Left kidney (tissue), 8 donors: ENCODE measurements at places on chromosomes 4 and X. TPM values are rescaled to one million over a fixed set of nuclear protein-coding genes. Genes with fewer than 3 reads are reported as not detected.

PRR32 gene
- polyA plus RNA-seq = not detected

EGF gene
- 3.6 TPM for polyA plus RNA-seq

GLRA3 gene
- polyA plus RNA-seq = not detected

SPANXA1 gene
- polyA plus RNA-seq = not detected

ERAS gene
- polyA plus RNA-seq = not detected

CCDC120 gene
- polyA plus RNA-seq = 11.7 TPM

MXD4 gene
- 49.5 TPM for polyA plus RNA-seq

ARHGEF9 gene
- 45.3 TPM for polyA plus RNA-seq

SLC39A8 gene
- 18.8 TPM for polyA plus RNA-seq

PWWP3B gene
- 3.3 TPM for polyA plus RNA-seq

TRIM60 gene
- not detected for polyA plus RNA-seq

WWC2 gene
- 67.5 TPM for polyA plus RNA-seq

DMP1 gene
- polyA plus RNA-seq = 0.07 TPM

SPIN3 gene
- polyA plus RNA-seq = 28.0 TPM

USP51 gene
- 13.9 TPM for polyA plus RNA-seq

GPR34 gene
- 5.4 TPM for polyA plus RNA-seq

DAPP1 gene
- polyA plus RNA-seq = 1.1 TPM

PAGE2B gene
- polyA plus RNA-seq = 0.32 TPM

STOX2 gene
- polyA plus RNA-seq = 14.2 TPM

ERVMER34-1 gene
- 4.1 TPM for polyA plus RNA-seq

KLHL5 gene
- 48.2 TPM for polyA plus RNA-seq

PAGE5 gene
- not detected for polyA plus RNA-seq

SMARCA5 gene
- polyA plus RNA-seq = 147 TPM

MGAT4D gene
- polyA plus RNA-seq = not detected

C4orf50 gene
- polyA plus RNA-seq = 0.02 TPM

F9 gene
- not detected for polyA plus RNA-seq

IQSEC2 gene
- 17.2 TPM for polyA plus RNA-seq

CXCL11 gene
- not detected for polyA plus RNA-seq

ARL9 gene
- polyA plus RNA-seq = 0.45 TPM

ZMAT1 gene
- 46.6 TPM for polyA plus RNA-seq

NUP54 gene
- 93.6 TPM for polyA plus RNA-seq

RASL11B gene
- 40.5 TPM for polyA plus RNA-seq

ATOH1 gene
- not detected for polyA plus RNA-seq

ARMCX2 gene
- polyA plus RNA-seq = 87.7 TPM

SPANXN4 gene
- polyA plus RNA-seq = not detected

NHSL2 gene
- polyA plus RNA-seq = 11.6 TPM

FABP2 gene
- polyA plus RNA-seq = 0.05 TPM

RNF150 gene
- polyA plus RNA-seq = 28.9 TPM

DNAAF6 gene
- 0.08 TPM for polyA plus RNA-seq
